A549 (cell line): ENCODE measurements at places on chromosomes 4 and X.

GRCh38 chr4:107825072-107825824 lies 516 bp downstream of the SGMS2 start:
- DNase-seq: peak; percentile 37

DNA sequence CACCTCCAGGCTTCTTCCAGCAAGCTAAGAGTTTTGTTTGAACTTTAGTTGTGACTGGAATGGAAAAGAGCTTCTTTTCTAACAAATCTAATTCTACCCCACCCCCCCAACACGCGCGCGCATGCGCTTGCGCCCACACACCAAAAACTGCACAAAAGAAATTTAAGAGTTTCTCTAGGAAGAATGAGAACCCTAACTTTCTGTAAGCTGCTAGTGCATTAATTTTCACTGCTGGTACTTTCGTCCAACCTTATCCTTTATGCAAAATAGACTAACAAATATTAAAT lies 9.0 kb upstream of the INTU start:
- DNase-seq: peak; percentile 6

GRCh38 chr4:87118421-87118820 lies 102.0 kb downstream of the KLHL8 start:
- no peak for DNase-seq

DNA sequence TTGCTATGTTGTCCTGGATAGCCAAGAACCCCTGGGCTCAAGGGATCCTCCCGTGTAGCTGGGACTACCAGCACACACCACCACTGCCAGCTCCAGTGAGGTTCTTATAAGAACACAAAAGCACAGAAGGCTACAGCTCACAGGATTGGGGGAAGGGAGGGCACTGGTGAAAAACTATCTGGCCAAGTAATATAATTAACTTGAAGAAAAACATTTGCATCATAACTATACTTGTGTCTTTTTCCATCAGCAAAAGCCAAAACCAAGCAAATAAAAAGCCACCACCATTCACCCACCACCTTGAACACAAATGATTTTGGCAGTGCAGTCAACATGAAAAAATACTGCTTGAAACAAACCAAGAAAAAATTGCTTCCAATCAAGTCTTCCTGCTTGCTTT lies 188.2 kb downstream of the MAML3 start:
- DNase-seq: no peak

DNA sequence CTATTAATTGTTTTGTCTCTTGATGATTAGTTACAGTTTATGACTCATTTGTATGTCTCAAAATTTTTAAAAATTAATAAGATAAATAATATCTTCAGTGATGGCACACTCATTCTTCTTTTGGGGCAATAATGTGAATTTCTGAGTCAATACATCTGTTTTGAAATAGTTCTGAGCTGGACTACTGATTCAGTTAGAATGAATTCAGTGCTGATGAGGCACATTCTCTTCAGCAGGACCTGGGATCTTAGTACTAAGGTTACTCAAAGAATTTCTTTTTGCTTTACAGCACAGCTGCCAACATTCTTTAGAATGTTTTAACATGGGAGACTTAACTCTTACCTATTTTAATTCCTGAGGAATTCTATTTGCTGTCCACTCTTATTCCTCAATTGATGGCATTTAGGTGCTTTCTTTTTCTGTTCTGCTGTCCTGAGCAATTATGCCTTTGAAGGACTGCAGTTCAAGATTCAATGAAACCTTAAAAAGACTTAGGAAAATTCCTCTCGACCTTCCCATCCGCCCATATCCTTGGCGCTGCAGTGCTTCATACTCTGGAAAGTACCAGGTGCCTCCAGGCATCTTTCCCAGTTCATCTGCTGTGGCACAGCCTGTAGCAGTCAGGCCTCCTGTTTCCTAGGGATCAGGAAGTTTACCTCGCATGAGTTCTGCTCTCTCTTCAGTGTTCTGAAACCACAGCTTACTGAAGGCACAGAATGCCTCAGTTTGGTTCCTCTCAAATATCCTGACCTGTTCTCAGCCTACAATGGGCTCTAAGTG lies 213.7 kb downstream of the FSTL5 start:
- no peak for DNase-seq

GRCh38 chr4:139764182-139764581 lies 98.6 kb downstream of the MGST2 start:
- no peak for DNase-seq

DNA sequence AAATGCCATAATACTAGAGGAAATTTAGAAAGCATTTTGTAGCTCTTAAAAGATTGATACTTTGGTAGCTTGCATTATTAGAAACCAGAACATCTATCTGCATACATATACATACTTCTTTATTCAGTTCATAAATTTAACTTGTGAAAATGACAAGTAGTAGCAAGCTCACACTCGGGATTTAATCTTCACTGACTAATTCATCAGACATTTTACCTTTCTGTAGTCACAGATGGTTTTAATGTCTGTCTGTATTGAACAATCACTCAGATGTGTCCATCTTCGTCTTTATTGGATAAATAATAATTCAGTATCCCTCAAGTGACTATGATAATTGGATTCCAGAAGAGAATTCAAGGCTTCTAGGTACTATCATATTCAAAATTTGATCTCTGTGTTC lies 232.3 kb downstream of the TENM3 start:
- DNase-seq: no peak

DNA sequence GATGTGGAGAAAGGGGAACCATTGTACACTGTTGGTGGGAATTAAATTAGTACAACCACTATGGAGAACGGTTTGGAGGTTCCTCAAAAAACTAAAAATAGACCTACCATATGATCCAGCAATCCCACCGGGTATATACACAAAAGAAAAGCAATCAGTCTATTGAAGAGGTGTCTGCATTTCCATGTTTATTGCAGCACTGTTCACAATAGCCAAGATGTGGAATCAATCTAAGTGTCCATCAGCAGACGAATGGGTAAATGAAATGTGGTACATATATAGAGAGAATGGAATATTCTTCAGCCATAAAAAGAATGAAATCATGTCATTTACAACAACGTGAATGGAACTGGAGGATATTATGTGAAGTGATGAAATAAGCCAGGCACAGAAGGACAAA lies 208.1 kb downstream of the TRIML1 start:
- no peak for DNase-seq

GRCh38 chrX:11446336-11446735 lies 153.1 kb downstream of the AMELX start:
- DNase-seq: no peak

GRCh38 chr4:126572264-126572663 lies 1060.5 kb upstream of the INTU start:
- DNase-seq: no peak

- no peak for DNase-seq
These were observed 43.1 kb upstream of the PRR27 start for GRCh38 chr4:70110917-70111316.

DNA sequence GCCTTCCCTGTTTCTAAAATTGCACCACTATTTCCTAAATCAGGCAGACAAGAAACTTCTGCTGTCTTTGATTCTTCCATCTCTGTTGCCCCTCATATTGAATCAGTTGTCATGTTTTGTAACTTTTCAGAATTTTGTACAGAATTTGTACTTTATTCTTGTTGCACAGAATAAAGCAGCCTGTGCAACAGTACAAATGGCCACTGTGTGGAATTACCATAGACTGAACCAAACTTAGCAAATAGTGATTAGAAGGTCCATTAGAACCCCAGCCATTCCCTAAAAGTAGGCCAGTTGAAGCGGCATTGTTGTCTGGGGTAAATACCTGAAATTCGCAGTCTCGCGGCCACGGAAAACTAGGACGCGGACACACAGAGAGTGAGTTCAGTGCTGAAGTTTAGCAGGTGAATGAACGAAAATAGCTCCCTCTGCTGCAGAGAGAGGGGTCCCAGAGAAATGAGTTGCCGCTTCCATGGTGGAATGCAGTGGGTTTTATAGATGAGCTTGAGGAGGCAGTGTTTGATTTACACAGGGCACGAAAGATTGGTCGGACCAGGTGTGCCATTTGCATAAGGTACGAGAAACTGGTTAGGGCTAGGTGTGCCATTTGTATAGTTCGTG lies 71.8 kb downstream of the C4orf33 start:
- DNase-seq: no peak

DNA sequence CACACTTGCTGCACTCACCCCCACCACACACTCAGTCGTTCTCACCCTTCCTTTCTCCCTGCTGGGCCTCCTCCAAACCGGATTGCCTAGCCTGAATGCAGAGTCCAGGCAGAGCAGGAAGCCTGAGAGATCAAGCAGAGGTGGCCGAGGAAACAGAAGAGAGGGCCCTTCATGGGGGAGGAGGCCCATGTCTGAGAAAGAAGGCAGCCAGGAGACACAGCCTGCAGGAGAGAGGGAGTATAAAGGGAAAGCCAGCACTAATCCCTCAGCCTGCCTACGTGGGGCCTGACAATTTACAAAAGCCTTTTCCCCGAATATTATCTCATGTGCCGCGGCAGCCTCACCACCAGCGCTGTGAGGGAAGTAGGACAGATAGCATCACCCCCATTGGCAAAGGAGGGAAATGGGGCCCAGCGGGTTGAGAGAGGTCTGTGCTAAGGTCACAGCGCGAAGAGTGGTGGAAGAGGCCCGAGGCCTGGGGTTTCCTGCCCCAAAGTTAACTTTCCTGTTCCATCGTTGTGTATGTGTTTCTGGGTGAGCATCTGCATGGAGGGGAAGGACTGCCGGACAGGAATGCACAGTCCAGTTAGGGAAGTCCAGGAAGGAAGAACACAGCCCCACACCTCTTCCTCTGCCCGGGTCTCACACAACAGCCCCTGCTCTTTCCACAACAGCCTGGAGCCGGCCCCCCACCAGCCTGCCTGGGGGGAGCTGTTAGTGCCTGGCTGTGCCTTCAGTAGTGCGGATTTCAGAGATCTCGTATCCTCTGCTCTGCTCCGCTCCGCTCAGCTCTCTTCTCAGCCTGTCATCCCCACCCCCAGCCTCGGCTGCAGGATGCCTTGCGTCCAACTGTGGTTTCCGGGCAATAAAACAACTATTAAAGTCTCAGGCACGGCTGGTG lies 50.9 kb upstream of the BCOR start:
- no peak for DNase-seq

DNA sequence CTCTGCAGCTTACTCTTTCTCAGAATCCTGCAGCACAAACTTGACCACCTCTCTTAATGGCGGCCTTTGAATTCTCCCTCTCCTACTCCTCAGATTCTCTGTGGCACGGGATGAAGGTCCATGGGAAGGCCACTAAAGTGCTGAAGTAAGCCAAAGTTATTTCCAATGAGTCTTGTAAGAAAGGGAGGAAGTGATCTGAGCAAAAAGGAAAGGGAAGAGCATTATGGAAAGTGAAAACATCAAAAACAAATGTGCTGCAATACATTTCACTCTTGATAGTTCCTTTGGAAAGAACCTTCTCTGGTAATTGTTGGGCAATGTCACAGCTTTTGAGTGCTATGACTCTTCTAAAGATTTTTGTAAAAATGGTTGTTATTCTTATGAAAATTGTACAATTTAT lies 54.3 kb upstream of the CAMK2D start:
- DNase-seq: no peak

- DNase-seq: no peak
These were observed 5.5 kb downstream of the NEUROG2 start for GRCh38 chr4:112510291-112511092.

DNA sequence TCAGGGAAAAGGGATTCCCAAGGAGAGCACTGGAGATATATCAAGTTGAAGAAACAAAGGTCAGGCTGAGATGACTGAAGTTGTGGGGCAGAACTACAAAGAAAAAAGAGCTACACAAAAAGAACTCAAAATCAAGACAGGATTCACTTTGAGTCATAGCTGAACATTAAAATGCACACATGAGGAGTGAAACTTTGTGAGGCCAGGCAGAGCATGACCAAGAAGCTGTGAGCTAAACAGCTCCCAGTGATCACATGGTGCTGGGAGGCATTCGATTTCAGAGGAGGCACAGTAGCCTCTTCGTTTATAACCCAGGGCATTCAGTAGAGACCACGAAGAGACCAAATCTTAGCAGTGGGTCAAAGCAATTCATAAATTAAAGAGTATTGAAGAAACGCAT lies 145.3 kb downstream of the ATRX start:
- DNase-seq: no peak

DNA sequence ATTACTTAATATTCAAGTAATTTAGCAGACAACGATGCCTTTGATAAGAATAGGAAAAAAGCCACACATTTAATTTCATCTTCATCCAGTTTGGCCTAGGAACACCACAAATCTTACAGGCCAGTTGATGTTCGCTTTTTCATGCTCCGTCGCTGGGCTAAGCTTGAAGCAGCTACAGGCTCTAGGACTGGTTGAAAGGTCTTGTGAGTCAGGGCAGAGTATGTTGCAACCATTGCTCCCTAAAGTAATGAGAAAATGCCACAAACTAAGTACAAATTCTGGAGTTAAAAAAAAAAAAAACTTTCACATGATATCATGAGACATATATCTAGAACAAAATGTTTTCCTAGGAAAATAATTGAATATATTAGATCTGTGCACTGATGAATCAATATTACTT lies 123.8 kb downstream of the RPS6KA6 start:
- DNase-seq: no peak

DNA sequence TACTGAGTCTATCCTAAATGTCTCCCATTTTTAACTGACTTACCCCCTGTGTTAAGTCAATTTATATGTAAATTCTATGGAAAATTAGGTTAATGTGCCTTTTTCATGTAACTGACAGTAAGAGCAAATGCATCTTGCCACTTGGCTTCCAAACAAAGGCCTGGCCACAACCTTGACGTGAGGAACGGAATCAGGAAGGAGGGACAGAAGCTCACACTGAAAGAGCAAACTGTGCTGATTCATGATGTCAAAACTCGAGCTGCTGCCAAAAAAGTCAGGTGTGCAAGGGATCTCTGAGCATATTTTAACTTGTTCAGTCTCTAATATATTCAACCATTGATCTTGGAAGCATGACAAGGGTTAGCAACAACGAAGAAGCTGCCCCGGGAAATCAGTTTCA lies 35.8 kb downstream of the GPM6A start:
- no peak for DNase-seq
